ENCODE measurements at places on chromosomes 2 and 18. TPM values are rescaled to one million over a fixed set of nuclear protein-coding genes. Genes with fewer than 3 reads are reported as not detected.

Gene FOXI3
- total RNA-seq, result not detected

Gene NOSTRIN
- total RNA-seq, result 36.2 TPM

Gene DSG1
- total RNA-seq, result 0.04 TPM

Gene ME2
- 37.1 TPM for total RNA-seq

Gene GPR17
- 4.6 TPM for total RNA-seq

Gene INHA
- total RNA-seq, result 0.53 TPM

Gene IKZF2
- total RNA-seq, result 22.1 TPM
